Kidney epithelial cell (primary cell): ENCODE measurements at places on chromosomes 13 and 19. TPM values are rescaled to one million over a fixed set of nuclear protein-coding genes. Genes with fewer than 3 reads are reported as not detected.

The GRIN2D gene
- 0.21 and 0.63 TPM in 2 replicates for total RNA-seq

DNA sequence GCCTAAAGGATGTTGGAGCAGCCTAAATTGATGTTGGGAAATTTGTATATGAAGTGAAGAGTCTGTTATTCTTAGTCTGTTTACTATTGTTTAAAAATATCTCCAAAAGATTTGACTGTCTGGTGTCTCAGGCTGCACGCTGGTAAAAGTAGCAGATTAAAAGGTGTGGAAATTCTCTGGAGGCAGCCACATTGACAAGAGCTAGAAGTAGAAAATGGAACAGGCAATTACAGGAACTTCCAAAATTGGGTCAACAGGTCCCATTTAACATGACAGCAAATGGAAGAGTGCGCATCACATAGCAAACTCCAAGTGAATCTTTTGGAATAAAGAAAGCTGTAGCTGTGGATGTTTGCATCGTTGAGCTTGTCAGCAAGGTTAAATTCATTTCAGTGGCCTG is 138.3 kb downstream of the MTUS2 start:
- no peak for DNase-seq

The ZNF160 gene
- 16.5 and 21.8 TPM in 2 replicates for total RNA-seq

The ADGRE3 gene
- not detected in 2 replicates for total RNA-seq

- no peak for DNase-seq
These were observed 45.0 kb downstream of the CEBPG start for GRCh38 chr19:33418461-33418860.

The IRGC gene
- not detected in 2 replicates for total RNA-seq

DNA sequence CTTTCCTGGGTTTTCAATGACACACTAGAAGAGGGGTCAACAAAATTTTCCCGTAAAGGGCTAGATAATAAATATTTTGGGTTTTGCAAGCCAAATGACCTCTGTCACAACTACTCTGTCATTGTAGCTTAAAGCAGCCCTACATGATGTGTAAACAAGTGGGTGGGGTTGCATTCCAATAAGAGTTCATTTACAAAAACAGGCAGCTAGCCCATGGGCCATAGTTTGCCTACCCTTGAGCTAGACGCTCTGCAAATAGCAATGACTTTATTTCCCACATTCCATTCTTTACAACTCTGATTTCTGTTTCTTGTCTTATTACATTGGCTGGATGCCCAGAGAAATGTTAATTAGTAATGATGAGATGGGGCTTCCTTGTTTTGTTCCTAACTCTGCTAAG is 76.0 kb downstream of the ZNF557 start:
- DNase-seq = no peak

GRCh38 chr19:1350867-1351266 is 32.8 kb upstream of the NDUFS7 start:
- no peak for DNase-seq

The IL11 gene
- 32.1 and 38.7 TPM in 2 replicates for total RNA-seq
